A549 treated with CORT108297 at 1 μM for 4 hours (cell line): ENCODE measurements at places on chromosomes 2 and 18. TPM values are rescaled to one million over a fixed set of nuclear protein-coding genes. Genes with fewer than 3 reads are reported as not detected.

UGT1A3 gene
- total RNA-seq, result 0.07 to 0.17 TPM (median 0.13 TPM) in 3 of 5 replicates, not detected in the others

SPC25 gene
- 15.7 to 21.5 TPM (median 20.3 TPM) in 5 replicates for total RNA-seq

ASPRV1 gene
- 0.14 to 0.43 TPM (median 0.23 TPM) in 5 replicates for total RNA-seq

SERPINB13 gene
- total RNA-seq, result not detected in 5 replicates

CYP27A1 gene
- total RNA-seq, result 0.12 to 0.18 TPM (median 0.15 TPM) in 5 replicates

VWC2L gene
- total RNA-seq, result not detected in 5 replicates

SS18 gene
- total RNA-seq, result 45.8 to 57.8 TPM (median 52.3 TPM) in 5 replicates

SAG gene
- total RNA-seq, result not detected in 5 replicates

ASB18 gene
- total RNA-seq, result not detected in 5 replicates

MTIF2 gene
- total RNA-seq, result 39.2 to 50.8 TPM (median 40.6 TPM) in 5 replicates

REEP1 gene
- 0.67 to 0.87 TPM (median 0.74 TPM) in 5 replicates for total RNA-seq

FBXO41 gene
- 4.1 to 6.4 TPM (median 5.5 TPM) in 5 replicates for total RNA-seq

DPP4 gene
- 0.36 to 0.73 TPM (median 0.54 TPM) in 5 replicates for total RNA-seq

TUBB8B gene
- 0.07 TPM in 1 of 5 replicates, not detected in the others for total RNA-seq

COL3A1 gene
- total RNA-seq, result 0.10 to 0.27 TPM (median 0.26 TPM) in 5 replicates

GAL3ST2 gene
- total RNA-seq, result 0.13 to 0.35 TPM (median 0.32 TPM) in 5 replicates

ACVR1C gene
- total RNA-seq, result 0.02 TPM in 3 of 5 replicates, not detected in the others

LIMS3 gene
- total RNA-seq, result not detected in 5 replicates

TPO gene
- 0.09 to 0.22 TPM (median 0.16 TPM) in 5 replicates for total RNA-seq

REG3G gene
- not detected in 5 replicates for total RNA-seq

DTNA gene
- 0.14 to 0.29 TPM (median 0.23 TPM) in 5 replicates for total RNA-seq

FOXD4L1 gene
- 0.20 to 0.67 TPM (median 0.34 TPM) in 5 replicates for total RNA-seq

CHN1 gene
- total RNA-seq, result 16.3 to 21.7 TPM (median 19.4 TPM) in 5 replicates

TWSG1 gene
- total RNA-seq, result 13.5 to 19.0 TPM (median 16.7 TPM) in 5 replicates

MRO gene
- 0.05 to 0.10 TPM (median 0.08 TPM) in 5 replicates for total RNA-seq

ANKRD36 gene
- 3.5 to 7.4 TPM (median 5.5 TPM) in 5 replicates for total RNA-seq

GATA6 gene
- 1.8 to 2.6 TPM (median 2.4 TPM) in 5 replicates for total RNA-seq

GULP1 gene
- total RNA-seq, result 31.7 to 47.3 TPM (median 38.4 TPM) in 5 replicates

AOX1 gene
- total RNA-seq, result 2.8 to 4.2 TPM (median 3.5 TPM) in 5 replicates

NXPH2 gene
- total RNA-seq, result not detected in 5 replicates

HSBP1L1 gene
- total RNA-seq, result 10.7 to 14.2 TPM (median 12.6 TPM) in 5 replicates

BMP10 gene
- total RNA-seq, result not detected in 5 replicates

LRRC30 gene
- total RNA-seq, result not detected in 5 replicates

REG1B gene
- not detected in 5 replicates for total RNA-seq

RNF152 gene
- total RNA-seq, result 0.02 to 0.06 TPM (median 0.04 TPM) in 4 of 5 replicates, not detected in the other

IDH1 gene
- 75.0 to 91.1 TPM (median 81.4 TPM) in 5 replicates for total RNA-seq
